Heart right ventricle (tissue), 16 donors: ENCODE measurements at places on chromosomes 1 and 21.

GRCh38 chr21:37552496-37553029 lies 186.0 kb downstream of the DYRK1A start:
- DNase-seq, result no peak

DNA sequence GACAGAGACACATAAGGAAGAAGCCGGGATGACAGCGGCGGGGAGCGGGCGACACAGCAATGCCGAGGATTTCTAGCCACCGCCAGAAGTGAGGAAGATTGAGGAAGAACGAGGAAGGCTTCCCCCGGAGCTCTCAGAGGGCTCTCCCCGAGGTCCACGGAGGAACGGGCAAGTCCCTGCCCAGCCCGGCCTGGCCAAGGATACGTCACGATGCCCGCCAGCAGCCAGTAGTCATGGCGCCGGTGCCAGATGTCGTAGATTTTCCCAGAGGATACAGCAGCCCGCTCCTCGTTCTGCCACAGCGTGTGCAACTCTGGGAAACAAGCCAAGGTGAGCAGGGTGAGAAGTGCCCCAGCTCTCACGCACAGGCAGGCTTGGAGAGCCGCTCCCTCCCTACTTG lies 65.9 kb downstream of the KCNAB2 start:
- DNase-seq, result no peak

GRCh38 chr1:169107603-169108208 lies 1.2 kb downstream of the ATP1B1 start:
- DNase-seq, result no peak

- no peak for DNase-seq
Measured at GRCh38 chr21:35925497-35925896, 134.8 kb downstream of the SETD4 start.

DNA sequence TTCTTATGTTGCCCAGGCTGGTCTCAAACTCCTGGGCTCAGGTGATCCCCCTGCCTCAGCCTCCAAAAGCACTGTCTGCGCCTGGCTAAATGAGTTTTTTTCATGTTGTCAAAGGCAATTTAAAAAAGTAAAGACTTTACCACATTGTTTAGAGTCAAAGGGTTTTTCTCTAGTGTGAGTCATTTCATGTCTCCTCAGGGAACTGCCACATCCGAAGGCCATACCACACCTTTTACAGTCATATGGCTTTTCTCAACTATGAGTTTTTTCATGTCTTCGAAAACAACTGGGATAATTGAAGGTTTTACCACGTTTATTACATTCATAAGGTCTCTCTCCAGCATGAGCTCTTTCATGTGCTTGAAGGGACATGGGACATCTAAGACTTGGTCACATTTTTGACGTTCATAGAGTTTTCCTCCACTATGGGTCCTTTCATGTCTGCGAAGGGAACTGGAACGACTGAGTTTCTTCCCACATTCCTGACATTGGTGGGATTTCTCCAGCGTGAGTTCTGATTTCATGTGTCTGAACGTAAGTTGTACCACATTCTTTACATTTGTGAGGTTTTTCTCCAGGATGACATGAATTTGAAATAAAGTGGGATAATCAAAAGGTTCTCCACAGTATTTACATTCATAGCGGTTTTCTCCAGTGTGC lies 65.6 kb downstream of the UCHL5 start:
- DNase-seq, result no peak

DNA sequence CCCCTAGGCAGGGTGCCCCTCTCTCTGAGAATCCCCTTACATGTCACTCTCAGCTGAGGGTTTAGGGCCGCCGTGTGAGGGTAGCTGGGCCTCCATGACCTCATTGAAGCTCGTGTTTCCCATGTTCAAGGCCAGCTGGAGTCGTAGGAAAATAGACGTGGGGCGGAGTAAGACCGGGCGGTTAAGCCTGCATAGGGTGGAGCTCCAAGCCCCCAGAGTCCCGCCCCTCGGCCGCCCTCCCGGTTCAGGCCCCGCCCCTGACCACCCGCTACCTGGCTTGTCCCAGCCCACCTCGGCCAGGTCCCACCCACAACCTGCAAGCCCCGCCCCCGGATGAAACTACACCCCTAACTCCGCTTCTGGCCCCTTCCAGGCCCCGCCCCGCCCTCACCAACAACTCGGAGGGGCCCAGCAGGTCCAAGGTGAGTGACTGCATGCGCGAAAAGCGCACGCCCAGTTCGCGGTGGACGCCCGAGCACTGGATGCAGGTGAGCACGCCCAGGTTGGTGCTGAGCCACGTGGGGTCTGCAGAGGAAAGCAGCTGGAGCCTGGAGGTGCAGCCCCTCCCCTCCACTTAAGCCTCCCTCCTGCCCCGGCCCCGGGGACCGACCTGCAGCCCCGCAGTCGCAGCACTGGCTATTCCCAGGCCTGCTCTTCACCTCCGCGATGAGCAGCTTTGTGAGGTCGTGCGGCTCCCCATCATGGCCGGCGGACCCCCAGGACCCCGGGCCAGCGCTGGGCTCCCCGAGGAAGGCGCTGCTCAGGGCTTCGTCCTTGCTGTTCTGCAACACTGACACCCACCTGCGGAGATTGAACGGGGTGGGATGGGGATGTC lies 12.2 kb upstream of the TCEA3 start:
- no peak for DNase-seq

- no peak for DNase-seq
Measured at GRCh38 chr1:168098534-168099320, 38.0 kb downstream of the GPR161 start.

GRCh38 chr1:113975211-113975895 lies 3.9 kb upstream of the OLFML3 start:
- DNase-seq, result no peak
